Common myeloid progenitor, CD34-positive (primary cell): ENCODE measurements at places on chromosomes 3 and 15.

GRCh38 chr15:26033493-26033892 is 170.4 kb upstream of the ATP10A start:
- no peak for DNase-seq

- DNase-seq = no peak
Measured at GRCh38 chr15:80732818-80733217, 37.7 kb downstream of the ABHD17C start.

DNA sequence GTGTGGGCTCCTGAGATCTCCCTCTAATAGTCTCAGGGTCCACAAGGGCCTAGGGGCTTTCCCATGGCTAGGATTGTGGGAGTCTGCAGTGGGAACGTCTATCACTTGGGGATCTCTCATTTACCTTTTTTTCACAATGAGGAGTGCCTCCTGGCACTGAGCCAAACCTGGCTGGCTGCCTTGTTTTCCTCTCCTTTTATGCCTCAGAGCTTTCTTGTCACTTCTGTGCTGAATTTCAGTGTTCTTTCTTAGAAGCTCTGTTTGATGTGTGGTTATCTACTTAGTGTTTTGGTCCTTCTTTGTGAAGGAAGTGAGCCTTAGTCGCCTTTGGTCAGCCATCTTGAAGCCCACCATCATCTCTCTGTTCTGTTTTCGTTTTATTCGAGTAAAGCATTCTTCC is 33.9 kb downstream of the DOCK3 start:
- DNase-seq = no peak

DNA sequence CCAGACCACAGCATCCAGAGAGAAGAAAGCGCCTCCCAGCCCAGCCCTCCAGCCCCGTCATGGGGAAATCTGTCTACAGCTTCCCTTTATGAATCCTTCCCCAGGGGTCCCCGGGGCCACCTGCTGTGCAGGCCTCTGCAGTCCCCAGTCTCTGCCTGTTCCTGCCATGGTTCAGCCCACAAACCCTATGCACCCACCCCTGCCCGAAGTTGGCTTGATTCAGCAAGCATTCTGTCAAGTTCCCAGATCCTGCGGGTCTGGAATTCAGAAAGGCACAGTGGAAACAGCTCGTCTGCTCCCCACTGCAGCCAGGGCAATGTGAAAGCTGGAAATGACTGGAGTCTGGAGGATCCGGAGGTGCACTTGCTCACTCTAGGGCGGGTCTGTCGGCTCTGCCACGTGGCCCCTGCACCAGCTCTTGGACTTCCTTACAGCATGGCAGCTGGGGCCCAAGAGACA is 2.9 kb upstream of the OCA2 start:
- DNase-seq = no peak

DNA sequence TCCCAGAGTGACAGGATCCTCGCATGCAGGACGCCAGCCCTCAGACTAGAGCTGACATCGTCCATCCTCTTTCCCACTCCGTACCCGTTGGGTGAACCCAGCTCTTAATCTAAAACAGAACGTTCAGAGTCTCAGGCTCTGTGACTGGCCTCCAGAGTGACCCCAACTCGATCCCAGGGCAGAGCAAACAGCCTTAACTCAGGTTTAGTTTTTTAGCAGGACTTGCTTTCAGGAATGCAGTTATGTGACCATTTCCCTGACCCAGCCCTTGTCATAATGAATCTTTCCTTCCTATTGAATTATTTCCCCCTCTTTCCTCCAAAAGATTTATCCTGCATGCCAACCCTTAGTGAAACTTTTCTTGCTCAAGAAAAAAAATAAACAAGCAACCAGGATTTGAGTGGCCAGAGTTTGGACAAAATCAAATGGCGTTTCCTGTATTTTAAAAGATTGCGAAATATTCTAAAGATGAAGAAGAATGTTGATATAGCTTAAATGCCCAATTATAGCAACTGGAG is 47.8 kb upstream of the RARB start:
- DNase-seq = no peak

DNA sequence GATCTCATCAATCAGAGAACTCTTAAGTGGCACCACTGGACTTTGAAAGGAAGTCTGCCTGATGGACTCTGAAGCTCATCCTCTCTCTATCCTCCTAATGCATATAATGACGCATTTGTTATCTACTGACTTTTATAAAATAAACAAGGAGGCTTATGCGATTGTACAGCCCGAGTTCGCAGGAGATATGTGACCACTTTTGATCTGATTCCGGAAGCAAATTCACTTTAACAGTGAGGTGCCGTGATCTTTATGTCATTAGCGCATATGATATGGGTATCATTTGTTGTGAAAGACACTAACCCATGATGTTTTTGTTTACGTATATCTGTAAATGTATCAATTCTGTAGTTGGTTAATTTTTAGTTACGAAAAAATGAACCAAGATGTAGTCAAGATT is 427 bp upstream of the RNF111 start:
- DNase-seq = peak; percentile 36

DNA sequence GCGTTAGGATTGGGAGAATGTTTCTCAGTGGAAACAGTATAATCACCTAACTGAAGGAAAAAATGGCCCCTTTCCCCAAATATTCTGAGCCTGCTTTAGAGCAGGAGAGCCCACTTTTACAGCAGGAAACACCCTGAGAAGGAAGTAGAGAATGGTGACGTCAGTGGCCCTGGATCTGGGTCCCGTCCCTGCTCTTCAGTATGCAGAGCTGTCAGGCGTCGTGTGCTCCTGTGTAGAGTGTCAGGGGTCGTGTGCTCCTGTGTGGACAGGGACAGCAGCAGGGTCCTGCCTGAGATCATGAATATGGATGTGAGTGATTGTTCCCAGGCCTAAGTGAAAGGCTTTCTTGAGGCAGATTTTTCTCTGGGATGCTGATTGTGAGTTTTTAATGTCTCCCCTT is 45.2 kb downstream of the CGNL1 start:
- DNase-seq = no peak

DNA sequence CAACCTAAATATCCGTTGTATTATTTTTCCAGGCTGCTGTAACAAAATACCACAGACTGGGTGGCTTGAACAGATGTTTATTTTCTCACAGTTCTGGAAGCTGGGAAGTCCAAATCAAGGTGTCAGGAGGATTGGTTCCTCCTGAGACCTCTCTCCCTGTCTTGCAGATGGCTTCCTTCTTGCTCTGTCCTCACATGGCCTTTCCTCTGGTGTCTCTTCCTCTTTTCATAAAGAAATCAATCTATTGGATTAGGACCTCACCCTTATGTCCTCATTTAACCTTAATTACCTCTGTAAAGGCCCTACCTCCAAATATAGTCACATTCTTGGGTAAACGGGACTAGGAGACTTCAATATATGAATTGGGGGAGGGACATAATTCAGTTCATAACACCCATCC is 89.2 kb upstream of the PLCL2 start:
- peak; percentile 17 for DNase-seq

- DNase-seq = peak; percentile 31
Measured at GRCh38 chr3:88033079-88033478, 25.7 kb downstream of the CGGBP1 start.

- DNase-seq = peak; percentile 54
Measured at GRCh38 chr3:183178833-183179549, 16.5 kb upstream of the LAMP3 start.

DNA sequence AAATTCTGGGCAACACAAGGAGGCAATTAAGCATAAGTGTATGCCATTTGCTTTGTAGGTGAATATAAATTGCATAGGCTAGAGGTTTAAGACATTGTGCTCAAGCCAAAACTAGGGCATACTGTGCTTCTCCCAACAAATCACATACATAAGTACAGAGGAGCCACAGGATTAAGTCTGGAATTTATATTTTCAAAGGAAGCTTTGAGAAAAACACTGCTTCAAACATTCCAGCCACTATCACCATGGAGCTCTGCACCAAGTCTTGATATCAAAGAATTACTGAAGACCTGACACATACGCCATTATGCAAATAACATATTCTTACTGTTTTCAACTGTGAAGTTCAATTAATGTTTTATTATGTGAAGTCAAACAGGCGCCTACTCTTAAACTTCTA is 119.4 kb upstream of the NPHP3 start:
- no peak for DNase-seq

DNA sequence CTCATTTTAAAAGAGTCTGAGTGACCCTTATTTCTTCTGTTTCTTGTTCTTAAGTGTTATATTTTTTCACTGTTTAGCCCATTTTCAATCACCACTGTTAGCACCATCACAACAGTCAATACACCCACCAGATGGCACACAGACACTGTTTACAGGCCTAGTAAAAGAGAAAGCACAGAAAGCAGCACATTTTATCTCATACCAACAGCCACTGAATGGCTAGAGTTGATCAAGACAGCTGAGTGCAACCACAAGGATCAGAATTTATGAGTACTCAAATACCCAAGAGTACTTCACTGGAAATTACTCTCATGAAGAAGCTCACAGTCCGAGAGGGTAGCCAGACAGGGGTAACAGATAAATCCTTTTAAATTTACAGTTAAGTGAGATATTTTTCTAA is 127.0 kb downstream of the TFDP2 start:
- DNase-seq = peak; percentile 94

DNA sequence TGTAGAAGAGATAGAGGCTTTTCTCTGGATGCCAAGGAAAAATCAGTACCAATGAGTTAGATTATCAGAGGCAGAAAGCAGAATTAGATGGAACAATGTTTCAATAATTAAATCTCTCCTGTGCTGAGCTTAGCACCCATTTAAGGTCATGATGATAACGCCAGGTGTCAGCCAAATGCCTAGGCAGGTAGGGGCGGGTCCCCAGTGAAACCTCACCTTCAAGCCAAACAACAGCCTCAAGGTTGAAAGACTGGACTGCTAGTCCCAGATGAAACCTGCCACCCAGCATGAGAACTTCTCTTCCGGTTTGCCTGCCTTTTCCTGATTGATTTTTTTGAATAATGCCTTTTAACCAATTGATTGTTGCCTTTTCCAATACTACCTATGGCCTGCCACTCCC is 363.0 kb downstream of the PLOD2 start:
- DNase-seq = no peak

- DNase-seq = no peak
Measured at GRCh38 chr3:105255350-105255749, 111.4 kb upstream of the ALCAM start.
